ENCODE measurements at places on chromosomes 3 and 15.

DNA sequence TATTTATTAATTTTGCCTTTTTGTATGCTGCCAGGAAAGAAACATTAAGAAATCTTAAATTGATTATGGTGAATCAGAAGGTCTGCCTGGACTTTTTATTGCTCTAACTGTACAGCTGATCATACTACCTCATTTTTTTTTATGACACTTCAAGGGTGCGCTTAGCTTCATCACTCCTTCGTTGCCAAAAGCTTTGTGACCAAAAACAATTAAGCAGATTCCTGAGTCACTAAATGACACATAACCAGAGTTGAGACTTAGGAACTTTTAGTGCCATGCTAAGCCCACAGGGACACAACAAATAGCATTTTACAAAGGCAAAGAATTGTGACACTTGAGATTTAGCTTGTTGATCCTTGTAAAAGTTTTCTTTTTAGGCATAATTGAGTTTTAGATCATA, 4.9 kb downstream of the ADIPOQ start:
- DNase-seq, result no peak

- DNase-seq, result no peak
Observed at GRCh38 chr15:99732124-99732750, 1.0 kb downstream of the LYSMD4 start.

DNA sequence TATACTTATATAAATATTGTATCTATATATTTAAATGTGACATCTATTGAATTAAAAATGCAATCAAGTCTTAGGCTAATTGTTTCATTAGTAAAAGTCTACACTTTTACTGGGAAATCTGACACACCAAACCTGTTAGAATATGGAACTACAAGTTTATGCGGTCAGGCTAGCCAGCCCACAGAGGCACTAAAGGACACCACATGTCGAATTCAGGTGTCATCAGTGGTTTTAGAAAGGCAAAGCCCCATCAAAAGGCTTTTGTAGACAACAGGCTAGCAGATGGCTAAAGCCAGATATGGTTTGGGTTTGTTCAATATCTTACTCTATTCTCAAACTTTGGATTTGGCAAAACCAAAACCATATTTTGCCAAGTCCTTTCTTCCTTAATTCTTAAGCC, 411.0 kb downstream of the MECOM start:
- no peak for DNase-seq

- DNase-seq, result no peak
Observed at GRCh38 chr15:50751394-50751793, 14.1 kb downstream of the SPPL2A start.

Data from CD8-positive, alpha-beta T cell (primary cell).